ENCODE measurements at places on chromosomes 3 and 15. TPM values are rescaled to one million over a fixed set of nuclear protein-coding genes. Genes with fewer than 3 reads are reported as not detected.
A peak's percentile ranks its signal among the peaks of the same experiment; 100 is the strongest.

Gene RAD51
- polyA plus RNA-seq: 6.8 TPM

Gene IQSEC1
- 11.6 TPM for polyA plus RNA-seq

Gene CHRNB4
- polyA plus RNA-seq: not detected

Gene FBXL2
- polyA plus RNA-seq: 14.4 TPM

Gene GHSR
- polyA plus RNA-seq: not detected

Gene ZPLD1
- polyA plus RNA-seq: not detected

Gene RBPMS2
- polyA plus RNA-seq: 2.8 TPM

Gene DNAH12
- 0.02 TPM for polyA plus RNA-seq

Gene ACP3
- polyA plus RNA-seq: 0.53 TPM

- DNase-seq: no peak
Observed at GRCh38 chr3:179074656-179075055, 3.0 kb upstream of the ZMAT3 start.

DNA sequence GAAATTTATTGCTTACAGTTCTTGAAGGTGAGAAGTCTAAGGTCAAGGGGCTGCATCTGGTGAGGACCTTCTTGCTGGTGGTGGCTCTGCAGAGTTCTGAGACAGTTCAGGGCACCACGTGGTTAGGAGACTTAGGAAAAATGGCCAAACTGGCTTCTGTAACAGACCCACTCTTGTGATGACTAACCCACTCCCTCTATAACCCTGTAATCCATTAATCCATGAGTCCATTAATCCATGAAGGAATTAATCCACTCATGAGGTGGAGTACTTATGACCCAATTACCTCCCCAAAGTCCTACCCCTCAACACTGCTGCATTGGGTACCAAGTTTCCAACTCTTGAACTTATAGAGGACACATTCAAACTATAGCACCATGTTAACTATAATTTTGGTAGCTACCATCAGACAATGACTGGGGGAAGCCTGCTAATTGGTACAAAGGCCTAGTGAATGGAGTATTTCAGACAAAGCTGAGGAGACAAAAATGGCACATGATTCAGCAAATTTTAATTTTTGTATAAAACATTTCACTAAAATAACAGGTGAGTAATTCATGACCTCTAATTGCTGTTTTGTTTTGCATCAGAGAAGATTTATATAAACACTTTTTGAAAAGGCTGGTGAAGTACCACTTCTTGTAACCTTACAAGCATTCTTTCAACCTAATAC lies 374.1 kb upstream of the TBL1XR1 start:
- no peak for DNase-seq

GRCh38 chr3:75048650-75049049 lies 434.2 kb upstream of the CNTN3 start:
- peak; percentile 3 for DNase-seq

DNA sequence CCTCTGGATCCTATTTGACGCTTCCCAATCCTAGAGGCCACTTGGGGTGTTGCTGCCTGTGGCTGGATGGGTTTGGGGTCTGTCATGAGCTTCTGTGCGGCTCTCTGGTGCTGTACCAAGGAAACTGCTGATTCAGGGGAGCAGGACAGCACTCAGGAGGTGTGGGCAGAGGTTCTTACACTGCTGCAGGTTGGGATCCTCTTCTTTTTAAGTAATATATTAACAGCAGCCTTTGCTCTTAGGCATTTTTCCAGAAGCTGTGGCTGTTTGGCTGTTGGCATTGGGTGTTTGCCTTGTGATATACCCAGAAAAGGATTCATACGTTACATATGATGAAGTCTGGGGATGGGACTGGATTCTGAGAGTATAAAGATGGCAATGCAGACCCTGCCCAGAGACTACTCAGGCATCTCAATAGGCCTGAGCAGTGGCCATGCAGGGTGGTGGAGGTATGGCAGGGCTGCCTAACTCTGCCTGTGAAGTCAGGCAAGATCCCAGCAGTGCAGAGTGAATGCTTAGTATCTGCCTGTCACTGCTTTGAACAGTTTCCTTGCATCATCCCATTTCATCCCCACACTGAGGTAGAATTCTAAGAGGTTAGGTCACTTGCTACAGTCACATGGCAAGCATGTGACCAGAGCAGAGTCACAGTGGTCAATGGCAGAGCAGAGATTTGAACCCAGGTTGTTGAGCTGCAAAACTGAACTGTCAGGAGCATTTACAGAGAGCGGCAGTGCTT lies 3.9 kb downstream of the ABHD6 start:
- DNase-seq: peak; percentile 20

DNA sequence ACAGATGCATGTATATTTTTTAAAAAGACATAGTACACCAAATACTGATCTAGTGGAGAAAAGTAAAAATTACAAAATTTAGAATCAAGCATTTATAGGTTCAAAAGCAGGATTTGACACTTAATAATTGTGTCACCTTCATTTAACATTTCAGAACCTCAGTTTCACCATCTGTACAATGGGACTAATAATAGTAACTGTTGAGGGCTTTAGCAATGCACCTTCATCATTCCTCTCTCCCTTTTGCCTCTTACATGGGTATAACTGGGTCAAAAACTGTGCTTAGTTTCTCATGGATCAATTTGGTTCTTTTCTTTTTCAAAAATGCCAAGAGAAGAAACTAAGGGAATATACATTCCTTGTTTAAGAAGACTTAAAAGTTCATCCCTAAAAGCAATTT lies 5.5 kb upstream of the TMEM212 start:
- no peak for DNase-seq

- no peak for DNase-seq
Observed at GRCh38 chr3:7813365-7813764, 688.3 kb upstream of the LMCD1 start.

- DNase-seq: no peak
Observed at GRCh38 chr15:80988148-80988796, 1.3 kb downstream of the MESD start.

DNA sequence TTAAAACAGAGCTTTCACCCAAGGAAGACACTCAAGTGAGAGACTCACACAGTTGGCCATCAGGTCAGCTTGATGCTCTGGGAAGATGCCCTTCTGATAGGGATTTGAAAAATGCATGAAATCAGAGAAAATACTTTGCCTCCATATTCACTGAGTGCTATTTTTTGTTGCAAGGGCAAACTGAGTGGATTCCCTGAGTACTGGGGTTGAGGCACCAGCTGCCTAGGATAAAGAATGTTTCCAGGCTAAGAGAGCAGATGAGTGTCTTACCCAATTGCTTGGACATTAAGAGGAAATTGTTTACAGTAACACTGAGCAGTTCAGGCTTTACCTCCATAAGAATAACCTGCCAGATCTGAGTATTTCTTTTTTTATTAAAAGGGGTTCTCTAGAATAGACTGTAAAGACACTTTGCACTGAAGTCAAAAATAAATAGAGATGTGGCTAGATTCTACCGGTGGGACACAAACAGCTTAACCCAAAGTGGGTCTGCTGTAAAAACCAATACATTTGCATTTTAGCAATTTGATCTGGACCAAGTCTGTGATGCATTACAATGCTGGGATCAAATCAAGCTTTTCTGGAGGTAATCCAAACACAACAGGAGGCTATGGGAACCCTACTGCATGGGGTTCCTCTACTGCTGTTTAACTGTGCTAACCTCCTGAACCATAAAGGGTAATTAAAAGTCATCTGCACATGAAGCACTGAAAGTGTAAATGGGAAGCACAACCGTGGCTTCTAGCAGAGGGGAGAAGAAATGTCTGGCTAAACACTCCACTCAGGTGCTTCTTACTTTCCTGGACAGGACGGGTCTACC lies 238.8 kb upstream of the WNT5A start:
- peak; percentile 21 for DNase-seq

GRCh38 chr3:109631897-109632296 lies 294.6 kb upstream of the DPPA4 start:
- DNase-seq: no peak

- DNase-seq: no peak
Observed at GRCh38 chr3:42106646-42107045, 15.5 kb downstream of the TRAK1 start.

GRCh38 chr3:86175051-86175536 lies 815.9 kb downstream of the VGLL3 start:
- no peak for DNase-seq

DNA sequence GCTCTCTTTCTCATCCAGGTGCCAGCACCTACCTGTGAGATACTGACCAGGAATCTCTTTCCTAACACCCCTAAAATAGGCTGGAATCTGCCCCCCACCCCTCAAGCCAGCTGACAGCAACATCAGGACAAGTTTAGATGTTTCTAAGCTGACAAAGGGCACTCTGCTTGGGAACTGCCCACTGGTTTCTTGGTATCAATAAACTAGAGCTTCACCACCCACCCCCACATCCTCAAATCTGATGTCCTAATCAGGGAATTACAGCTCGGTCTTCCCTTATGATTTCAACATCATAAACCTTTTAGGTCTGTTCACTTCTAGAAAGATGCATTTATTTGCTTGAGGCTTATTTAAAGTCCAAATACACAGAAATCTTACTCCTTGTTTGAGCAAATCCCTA lies 34.7 kb downstream of the CEP19 start:
- no peak for DNase-seq

DNA sequence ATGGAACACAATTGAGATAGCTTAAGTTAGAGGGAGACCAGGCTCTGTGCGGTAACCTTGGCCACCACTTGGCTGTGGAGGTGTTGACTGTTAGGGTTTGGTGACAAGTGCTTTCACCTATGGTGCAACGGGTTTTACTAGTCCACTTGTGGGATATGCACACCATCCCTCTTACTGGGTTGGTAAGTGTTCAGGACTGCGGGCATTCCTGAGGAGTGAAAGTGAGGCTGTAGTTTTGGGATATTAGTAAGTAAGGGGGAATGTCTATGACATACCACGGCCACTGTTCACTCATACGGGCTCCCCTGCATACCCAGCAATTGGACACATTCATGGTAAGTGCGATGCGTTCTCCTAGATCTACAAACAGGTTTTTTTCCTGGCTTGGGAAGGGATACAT lies 8.0 kb upstream of the RAD54L2 start:
- DNase-seq: peak; percentile 27

GRCh38 chr15:92617549-92618520 lies 37.7 kb downstream of the FAM174B start:
- peak; percentile 57 for DNase-seq

DNA sequence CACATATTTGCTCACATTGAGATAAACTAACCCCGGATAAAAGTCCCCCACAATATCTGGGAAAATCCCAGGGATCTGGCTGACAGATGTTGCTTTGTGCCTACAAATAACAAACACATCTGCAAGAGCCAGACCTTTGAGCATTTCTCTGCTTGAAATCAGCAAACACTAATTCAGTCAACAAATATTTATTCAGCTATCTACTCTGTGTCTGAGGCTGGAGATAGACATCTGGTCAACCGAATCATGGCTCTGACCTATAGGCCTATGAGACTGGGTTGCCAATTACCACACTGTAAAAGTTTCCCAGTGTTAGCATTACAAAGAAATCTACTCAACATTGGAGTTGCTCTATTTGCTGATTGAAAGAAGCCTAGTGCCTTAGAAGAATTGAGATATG lies 201.1 kb upstream of the CADPS start:
- no peak for DNase-seq

DNA sequence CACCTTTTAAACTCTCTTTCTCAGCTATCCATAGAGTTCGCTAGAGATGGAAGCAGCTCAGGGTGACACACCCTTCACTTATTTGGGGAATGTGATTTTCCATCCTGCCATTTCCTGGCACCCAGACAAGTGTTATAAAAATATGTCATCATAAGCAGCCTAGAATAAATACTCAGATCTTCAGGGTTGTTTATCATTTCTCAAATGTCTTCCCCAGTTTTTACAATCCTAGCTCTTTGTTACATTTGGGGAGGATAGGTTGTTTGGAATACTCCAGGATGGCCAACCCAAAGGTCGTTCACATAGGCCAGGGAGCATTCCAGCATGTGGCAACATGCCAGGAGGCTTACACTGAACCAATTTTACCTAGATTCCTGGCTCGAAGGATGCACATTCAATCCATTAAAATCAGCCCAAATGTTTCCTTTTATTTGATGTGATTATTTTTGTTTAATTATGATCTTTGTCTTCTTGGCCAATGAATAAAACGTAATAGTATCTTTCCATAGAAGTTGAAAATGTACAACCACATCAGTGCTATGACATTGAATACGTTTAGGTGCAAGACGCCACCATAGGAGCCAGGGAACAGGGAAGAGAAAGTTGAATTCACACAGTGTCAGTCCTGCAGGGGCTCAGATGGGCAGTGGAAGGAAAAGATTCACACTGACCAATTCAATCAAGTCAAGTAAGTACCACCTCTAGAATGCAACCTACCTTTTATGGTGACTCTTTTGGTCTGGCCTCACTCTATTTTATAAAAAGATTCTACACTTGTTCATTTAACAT lies 537.7 kb upstream of the MDFIC2 start:
- DNase-seq: peak; percentile 93

GRCh38 chr3:78312851-78313250 lies 1273.0 kb downstream of the ROBO2 start:
- DNase-seq: no peak

- no peak for DNase-seq
Observed at GRCh38 chr15:98408231-98408630, 240.1 kb upstream of the IGF1R start.

- DNase-seq: no peak
Observed at GRCh38 chr3:115657168-115657567, 33.9 kb downstream of the GAP43 start.

DNA sequence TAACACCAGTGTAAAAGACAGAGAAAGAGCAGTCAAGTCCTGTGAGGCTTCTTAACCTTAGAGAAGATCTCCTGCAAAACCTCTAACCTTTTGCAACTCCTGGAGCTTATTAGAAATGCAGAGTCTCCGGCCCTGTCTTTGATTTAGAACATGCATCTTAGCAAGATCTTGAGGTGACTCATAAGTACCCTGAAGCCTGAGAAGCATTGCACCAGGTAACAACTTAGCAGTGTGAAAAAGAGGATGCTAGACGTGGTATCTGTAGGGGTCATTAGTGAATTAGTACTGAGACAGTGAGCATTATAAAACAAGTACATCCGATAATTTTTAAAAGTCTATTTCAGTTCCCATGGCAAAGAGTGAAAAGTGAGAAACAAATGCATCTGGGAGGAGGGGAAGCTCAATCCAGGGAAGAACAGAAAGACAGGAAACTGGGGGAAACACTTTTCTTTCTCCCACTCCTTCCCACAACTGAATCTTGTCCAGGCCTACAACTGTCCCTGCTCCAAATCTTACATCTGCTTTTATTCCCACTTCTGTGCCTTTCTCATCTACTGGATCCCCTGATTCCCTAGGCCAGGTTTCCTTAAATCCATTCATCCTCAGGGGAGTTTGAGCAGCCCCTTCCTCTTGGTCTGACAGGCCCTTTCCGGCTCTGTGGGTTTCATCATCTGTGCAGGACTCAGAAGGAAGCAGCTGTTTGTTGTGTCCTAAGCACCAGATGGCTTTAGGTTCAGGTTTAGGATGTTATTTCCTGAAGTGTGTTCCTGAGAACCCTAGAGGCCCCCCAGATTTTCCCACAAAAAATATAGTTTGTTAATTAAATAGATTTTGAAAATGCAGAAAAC lies 128.1 kb upstream of the IL12A start:
- no peak for DNase-seq

- no peak for DNase-seq
Observed at GRCh38 chr15:78006567-78007205, 70.8 kb downstream of the TBC1D2B start.

DNA sequence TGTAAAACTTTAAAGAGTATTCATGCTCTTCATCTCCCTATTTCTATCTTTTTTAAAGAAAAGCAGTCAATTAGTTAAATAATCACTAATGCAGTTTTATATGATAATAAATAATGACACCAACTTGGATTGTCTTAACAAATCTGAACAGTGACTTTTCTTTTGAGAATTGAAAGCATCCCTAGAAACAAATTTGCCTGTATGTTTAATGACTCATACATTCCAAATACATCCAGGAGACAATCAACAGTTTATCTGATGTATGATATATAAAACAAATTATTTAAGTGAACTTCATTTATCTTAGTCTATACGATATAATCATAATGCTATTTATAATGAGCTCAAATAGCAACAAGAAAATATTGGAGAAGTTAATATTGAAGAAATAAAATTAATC lies 78.0 kb downstream of the ALCAM start:
- peak; percentile 44 for DNase-seq
